ENCODE measurements at places on chromosomes 12 and 14.

DNA sequence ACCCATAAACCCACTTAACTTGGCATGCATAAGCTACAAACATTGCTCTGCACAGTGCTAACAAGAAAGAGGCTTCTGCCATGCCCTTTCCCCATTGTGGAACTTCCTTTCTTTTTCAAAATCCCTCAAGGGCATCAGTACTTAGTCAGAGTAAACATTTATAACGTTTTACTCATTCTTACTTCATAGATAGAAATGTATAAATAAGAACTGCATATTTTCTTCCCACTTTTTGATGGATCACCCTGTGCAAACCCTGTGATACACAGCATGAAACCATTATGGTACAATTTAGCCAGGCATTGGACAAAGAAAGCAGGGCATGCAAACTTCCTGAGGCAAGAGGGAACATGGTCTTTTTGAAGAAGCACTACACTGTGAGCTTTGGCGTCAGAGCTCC, 113.8 kb upstream of the FOXG1 start:
- no peak for DNase-seq

- no peak for DNase-seq
Observed at GRCh38 chr14:77986773-77987172, 183.4 kb upstream of the NRXN3 start.

DNA sequence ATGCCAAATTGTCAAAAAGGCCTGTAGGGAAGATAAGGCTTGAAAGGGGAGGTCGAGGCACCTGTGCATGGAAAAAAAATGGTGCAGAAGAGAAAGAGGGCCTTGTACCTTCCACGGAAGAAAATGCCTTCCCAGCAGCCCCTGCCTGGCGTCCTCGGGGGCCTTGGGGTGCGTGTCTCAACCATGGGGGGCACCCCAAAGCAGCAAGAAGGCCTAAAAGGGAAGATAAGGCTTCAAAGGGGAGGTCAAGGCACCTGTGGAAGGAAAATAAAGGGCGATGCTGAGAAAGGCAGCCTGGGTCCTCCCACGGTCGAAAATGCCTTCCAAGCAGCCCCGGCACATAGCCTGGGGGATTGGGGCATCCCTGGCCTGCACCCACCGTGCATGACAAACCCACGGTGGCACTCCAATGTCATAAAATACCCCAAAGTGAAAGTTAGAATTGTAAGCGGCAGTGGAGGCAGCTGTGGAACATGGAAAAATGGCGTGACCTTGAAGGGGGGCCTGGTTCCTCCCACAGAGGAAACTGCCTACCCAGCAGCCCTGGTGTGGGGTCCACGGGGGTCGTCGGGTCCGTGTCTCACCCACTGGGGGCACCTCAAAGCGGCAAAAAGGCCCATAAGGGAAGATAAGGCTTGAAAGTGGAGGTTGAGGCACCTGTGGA, 275.0 kb downstream of the ALG10 start:
- no peak for DNase-seq

- DNase-seq, result no peak
Observed at GRCh38 chr12:88644946-88645702, 64.9 kb upstream of the KITLG start.

GRCh38 chr12:85057370-85057963, 21.3 kb downstream of the LRRIQ1 start:
- DNase-seq, result no peak

GRCh38 chr14:95222870-95223398, 65.6 kb upstream of the DICER1 start:
- no peak for DNase-seq

- DNase-seq, result no peak
Observed at GRCh38 chr14:95421741-95422140, 94.7 kb downstream of the SYNE3 start.

GRCh38 chr14:33629792-33630191, 321.1 kb downstream of the EGLN3 start:
- DNase-seq, result no peak

DNA sequence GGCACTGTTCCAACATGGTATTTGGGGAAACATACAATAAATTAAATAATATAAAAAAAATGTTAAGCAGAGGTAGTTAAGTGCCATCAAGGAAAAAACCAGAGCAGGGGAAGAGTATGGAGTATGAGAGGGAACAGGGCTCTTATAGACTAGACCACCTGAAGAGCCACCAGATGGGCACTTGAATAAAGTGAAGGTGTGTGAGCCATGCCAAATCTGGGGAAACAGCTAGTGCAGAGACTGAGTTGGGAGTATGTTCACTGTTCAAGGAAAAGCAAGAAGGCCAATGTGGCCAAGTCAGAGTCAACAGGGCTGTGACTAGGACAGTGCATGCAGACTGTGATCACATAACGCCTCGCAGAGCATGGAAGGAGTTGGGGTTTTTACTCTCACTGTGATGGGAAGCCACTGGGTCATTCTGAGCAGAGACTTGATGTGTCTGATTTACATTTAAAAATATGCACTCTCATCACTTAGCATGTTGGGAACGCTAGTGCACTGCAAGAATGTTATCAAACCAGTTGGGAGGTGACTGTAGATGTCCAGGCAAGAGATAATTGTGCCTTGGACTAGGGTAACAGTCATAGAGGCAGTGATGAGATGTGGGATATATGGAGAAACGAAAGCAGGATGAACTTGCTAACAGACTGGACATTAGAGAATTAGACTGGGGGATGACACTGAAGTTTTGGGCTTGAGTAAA, 25.6 kb downstream of the NDUFA12 start:
- DNase-seq, result no peak

DNA sequence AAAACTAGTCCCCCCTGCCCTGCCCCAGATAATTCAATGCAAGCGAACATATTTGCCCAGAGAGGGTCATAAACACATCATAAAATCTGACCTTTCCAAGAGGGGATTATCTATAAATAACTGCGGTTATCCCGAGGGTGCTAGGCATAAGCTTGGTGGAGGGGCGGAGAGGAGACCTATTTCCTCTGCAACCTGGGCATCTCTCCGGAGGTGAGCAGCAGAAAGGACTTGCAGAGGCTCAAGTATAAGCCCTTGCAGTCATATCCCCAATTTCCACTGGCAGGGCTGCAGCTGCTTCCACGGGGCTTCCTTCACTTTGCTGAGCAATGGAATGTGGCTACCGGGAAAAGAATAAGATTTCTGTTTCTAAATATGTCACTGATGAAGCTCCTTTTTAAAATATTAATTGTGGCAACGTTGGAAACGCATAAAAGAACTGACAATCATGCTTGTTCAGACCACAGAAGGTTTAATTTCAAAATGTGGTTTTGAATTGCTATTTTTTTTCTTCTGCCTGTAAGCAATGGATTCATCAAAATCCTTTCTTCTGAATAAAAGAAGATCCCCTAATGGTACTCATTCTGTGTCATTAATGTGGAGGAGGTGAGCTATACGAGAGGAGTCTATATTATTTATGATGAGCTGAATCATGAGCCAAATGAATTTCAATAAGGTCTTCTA, 268.9 kb upstream of the ATP2B1 start:
- no peak for DNase-seq

DNA sequence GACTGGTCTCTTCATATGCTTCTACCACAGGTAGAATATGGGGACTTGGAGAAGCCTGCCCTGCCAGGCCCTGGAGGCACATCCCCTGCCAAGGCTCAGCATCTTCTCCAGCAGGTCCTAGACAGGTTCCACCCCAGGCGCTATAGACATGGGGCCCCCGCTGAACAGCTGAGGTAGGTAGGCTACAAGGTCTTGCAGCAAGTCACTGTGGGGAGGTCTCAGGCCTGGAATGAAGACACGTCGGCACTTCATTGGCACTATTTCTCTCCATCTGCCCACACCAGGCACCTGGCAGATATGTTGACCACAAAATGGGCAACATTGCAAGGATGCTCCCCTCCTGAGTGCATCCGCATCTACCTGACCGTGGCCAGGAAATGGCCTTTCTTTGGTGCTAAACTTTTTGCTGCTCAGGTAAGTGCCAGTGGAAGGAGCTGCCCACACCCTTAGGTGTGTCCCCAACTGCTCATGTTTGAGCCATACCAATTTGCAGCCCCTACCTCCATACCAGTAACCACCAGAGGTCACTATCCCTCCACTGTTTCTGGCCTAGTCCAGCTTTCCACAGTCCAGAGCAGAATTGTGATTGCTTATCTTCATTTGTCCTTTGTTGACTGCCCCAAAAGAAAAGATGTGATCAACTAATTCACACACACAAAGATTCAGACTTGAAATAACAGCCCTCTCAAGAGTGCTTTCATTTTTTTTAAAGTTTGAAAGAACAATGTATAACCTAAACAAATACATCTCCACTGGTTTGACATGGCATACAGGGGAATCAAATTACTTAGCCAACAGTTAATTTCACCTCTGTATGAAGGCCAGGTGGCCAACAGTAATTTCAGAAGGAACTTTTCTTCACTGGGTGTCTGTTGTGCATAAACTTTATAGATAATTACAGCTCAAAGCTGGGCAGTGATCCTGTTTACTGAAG, 16.1 kb downstream of the PIGH start:
- no peak for DNase-seq

DNA sequence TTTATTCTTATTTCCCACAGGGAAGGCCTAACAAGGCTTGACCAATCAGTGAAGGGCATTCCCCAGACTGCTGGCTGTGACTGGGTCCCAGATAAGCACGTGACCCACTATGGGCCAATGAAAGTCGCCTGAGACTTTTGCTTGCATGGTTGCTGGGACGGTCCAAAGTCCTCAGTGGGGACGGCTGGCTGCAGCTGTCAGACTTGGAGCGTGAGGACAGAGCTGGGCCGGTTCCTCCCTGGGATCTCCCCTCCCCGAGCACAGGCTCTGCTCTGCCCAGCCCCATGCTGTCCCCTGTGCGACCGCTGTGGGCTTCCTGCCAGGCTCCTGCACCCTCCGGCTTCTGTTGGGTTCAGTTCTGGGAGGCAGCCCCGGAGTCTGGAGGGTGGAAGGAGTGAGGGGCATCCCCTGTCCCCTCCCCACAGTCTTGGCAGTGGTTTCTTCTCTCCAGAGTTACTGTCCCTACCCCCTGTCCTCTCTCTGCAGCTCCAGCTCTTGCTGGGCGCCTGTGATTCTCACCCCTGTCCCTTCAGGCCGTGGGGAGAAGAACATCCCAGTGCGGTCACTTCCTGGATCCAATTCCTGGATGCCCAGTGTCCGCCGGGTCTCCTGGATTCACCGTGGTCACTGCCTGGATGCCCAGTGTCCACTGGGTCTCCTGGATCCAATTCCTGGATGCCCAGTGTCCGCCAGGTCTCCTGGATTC, 50.1 kb downstream of the GALNT9 start:
- no peak for DNase-seq

GRCh38 chr12:131640525-131640924, 70.4 kb upstream of the SFSWAP start:
- no peak for DNase-seq

- DNase-seq, result no peak
Observed at GRCh38 chr12:60752589-60752988, 1156.8 kb downstream of the SLC16A7 start.

DNA sequence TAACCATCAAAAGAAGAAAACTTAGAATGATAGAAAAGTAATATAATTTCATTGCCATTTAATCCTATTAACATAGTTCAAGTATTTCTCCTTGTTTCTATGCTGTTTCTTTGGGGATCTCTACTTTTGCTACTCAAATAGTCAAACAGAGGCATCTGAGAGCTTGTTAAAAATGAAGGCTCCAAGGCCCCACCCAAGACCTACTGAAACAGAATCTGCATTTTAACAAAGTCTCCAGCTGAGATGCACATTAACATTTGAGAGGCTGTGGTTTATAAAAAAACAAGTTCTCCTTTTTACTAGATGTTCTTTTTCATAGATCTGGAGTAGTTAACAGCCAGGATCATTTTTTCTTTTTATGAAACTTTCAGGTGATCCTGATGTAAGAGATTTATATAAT, 31.8 kb downstream of the PPFIA2 start:
- DNase-seq, result no peak

Measured in NCI-H2081 treated with DMSO at 0.1 percent for 48 hours (cell line).